Activated CD4-positive, alpha-beta T cell treated with anti-CD3 and anti-CD28 coated beads, Interleukin-2, amount 10 ng/mL, durations not matched to agents 7 days and 5 days (primary cell): ENCODE measurements at places on chromosomes 2 and 18. TPM values are rescaled to one million over a fixed set of nuclear protein-coding genes. Genes with fewer than 3 reads are reported as not detected.
A peak's percentile ranks its signal among the peaks of the same experiment; 100 is the strongest.

The TMEM237 gene
- 22.5 TPM for total RNA-seq

The TMEM150A gene
- 1.7 TPM for total RNA-seq

The ST6GAL2 gene
- total RNA-seq: not detected

The PTPN18 gene
- 88.2 TPM for total RNA-seq

The PUM2 gene
- 123 TPM for total RNA-seq

GRCh38 chr2:128219891-128220290 is 98.8 kb downstream of the HS6ST1 start:
- DNase-seq: no peak

DNA sequence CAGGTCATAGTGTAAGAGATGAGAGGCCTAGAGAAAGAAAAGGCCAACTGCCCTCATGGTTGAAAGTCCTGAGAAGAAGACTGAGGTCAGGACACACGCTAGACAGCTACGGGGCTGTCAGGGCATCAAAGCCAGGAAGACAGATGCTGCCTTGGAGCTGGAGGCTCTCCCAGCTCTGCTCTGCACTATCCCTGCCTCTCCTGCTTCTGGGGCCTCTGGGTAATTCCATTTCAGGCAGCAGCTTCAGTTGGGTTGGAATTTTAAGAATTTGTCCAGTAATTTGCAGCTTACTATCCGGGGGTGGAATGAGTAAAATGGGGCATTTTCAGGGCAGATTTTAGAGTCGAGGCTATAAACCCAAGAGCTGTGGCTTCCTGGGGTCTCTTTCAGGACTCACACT is 76.2 kb upstream of the CTAGE1 start:
- no peak for DNase-seq

DNA sequence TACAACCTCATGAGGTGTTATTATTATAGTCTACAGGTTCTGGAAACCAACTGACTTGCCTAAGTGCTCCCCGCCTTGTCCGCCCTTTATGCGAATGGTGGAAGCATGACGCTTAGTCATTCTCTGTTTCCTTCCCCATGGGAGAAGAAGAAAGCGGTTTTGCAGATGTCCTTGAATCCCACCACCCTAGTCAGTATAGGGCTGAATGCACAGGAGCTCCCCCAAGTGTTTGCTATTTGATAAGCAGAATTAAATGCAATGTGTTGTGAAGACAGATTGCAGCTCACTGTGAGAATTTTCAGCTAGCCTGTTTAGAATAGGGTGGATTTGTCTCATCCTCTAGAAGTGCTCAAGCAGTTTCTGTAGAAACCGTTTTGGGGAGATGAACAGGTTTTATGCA is 652.0 kb downstream of the DCC start:
- DNase-seq: no peak

DNA sequence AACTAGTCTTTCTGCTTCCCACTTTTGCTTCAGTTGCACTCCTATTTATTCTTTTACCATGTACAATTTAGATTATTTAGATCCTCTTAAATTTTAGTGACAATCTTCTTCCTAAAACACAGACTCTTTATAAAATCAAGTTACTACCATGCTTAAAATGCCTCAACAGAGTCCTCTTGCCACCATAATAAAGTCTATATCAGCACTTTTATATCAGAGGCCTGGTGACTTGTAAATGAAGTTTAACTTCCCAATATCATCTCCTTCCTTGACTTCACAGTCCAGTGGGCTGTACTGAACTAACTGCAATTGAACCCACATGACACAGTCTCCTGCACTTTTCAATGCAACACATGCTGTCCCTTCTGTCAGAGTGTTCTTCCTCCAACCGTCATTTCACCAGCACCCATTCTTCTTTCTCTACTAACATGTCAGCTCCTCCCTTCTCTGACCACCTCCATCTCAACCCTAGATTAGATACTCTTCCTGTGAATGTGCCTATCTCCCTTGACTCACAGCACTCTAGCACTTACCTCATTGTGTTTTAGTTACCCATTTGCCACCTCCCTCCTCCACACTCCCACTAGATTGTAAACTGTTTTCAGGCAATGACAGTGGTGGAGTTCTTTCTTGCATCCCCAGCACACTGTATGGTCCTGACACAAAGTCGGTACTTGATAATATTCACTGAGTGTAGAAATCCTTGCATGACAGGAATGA is 414.9 kb downstream of the SATB2 start:
- no peak for DNase-seq

DNA sequence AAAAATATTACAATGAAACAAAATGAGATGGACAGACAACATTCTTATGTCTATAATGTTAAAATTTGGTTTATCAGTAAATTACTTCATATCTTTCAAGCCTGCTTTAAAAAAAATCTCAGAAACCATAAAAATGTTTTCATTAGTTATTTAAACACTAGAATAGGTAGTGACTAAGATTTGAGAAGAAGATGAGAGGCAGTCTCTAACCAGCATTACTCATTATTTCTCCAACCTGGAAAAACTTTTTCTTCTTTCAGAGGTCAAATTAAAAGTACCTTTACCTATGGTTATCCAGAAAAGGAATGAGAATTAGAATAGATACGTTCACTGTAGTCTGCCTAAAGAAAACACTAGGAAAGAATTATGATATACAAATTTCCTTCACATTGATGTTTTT is 50.3 kb downstream of the IKZF2 start:
- no peak for DNase-seq

GRCh38 chr2:55103046-55103445 is 52.8 kb upstream of the RTN4 start:
- DNase-seq: no peak

GRCh38 chr2:135948642-135949355 is 36.6 kb downstream of the DARS1 start:
- DNase-seq: no peak

DNA sequence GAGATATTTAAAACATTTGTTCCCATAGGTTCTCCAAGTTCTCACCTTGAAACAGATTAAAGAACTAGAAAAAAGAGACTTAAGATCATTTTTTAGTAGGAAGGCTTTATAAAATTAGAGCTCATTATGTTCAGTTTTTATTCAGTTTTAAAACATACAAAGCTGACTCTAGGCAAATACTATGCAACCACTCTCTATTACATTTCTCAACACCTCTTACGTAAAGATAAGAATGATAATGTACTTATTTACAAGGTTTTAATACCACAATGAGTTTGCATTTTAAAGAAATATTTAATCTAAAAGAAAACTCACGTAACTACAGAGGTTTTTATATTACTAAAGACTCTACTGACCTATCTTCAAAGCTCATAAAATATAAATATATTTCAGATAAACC is 68.8 kb downstream of the TMEM131 start:
- no peak for DNase-seq

DNA sequence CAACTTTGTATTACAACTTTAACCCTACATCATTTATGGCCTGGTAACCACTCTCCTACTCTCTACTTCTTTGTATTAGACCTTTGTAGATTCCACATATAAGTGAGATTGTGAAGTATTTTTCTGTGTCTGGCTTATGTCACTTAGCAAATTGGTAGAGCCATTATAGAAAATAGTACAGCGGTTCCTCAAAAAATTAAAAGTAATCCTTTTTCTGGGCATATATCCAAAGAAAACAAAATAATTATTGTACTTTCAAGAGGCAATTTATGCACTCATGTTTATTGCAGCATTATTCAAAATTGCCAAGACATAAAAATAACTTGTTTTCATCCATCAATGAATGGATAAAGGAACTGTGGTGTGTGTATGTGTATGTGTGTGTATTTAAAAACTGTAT is 537.5 kb upstream of the FSIP2 start:
- no peak for DNase-seq

DNA sequence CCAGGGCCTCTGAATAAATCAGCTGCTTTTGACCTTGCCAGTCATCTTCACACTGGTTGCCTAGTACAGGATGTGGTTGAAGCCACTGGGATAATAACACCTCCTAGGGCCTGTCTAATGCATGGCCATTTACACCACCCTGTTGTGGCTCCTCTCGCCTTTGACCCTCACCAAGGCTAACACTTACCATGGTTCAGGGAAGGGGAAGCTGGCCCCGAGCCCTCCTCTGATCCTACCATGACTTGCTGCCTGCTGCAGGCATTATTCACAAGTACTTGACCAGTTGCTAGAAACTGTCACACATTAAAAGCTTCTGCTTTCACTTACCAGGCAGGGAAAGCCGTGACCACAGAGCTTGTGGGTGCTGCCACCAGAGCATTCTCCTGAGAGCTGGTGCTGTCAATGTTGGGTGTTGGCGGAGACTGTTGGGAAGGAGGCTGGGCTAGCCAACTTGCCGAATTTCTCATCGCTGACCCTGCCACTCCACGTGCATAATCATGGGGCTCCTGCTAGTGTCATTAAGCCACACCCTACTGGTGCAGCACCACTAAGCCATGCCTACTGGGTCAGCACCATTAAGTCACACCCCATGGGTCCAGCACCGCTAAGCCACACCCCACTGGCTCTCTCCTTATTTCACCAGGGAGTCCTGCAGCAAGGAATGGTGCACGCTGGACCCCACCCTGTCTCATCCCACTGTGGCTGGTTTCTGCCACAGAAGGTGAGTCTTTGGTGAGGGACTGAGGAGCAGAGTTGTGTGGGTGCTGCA is 47.0 kb upstream of the TTC39C start:
- DNase-seq: peak; percentile 35

DNA sequence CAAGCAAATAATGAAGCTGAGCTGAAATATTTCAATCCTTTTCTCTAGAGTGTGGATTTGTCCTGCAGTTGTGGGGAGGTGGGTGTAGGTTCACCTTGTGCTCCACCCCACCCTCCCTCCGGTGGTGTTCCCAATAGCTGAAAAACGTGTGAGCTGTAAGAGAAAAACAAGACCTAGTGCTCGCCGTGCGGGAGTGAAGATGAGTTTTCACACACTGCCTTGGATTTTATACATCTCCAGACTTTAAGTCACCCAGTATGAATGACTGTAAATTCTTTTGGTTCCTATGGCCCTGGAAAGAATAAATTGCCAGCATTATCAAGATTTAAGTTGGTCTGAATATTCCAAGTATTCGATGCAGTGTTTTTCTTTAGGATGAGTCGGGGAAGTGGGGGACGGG is 1.9 kb upstream of the SOX11 start:
- DNase-seq: no peak

GRCh38 chr2:210188755-210189154 is 17.5 kb upstream of the KANSL1L start:
- no peak for DNase-seq

GRCh38 chr2:119156105-119156890 is 2.3 kb downstream of the C1QL2 start:
- DNase-seq: no peak

DNA sequence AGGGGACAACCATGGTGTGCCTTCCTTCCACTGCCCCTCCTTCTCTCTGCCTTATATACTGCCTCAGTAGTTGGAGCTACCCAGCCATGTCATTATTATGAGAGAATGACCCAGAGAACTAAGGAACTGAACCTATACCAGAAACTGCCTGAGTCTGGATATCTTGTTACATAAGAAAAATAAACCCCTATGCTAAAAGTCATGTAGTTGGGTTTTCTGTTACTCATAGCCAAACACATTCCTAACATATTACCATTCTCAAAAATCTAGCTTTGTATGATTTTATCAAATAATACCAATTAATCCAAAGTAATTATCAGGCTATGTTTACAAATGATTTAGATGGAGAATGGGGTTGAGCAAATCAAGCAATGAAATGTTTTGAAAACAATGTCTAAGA is 15.0 kb upstream of the KLF7 start:
- no peak for DNase-seq

- DNase-seq: no peak
Measured at GRCh38 chr2:119491776-119492525, 32.3 kb downstream of the SCTR start.

GRCh38 chr2:165453561-165454094 is 15.9 kb upstream of the CSRNP3 start:
- no peak for DNase-seq
